ENCODE measurements at places on chromosomes 3 and 15. TPM values are rescaled to one million over a fixed set of nuclear protein-coding genes. Genes with fewer than 3 reads are reported as not detected.

PLA2G4E gene
- total RNA-seq = not detected

FBXO40 gene
- total RNA-seq = 2.0 TPM

ATP13A4 gene
- total RNA-seq = 47.8 TPM

ALPK3 gene
- 4.7 TPM for total RNA-seq

PDCD10 gene
- 37.4 TPM for total RNA-seq

FMN1 gene
- total RNA-seq = 58.1 TPM

MME gene
- total RNA-seq = 2.2 TPM

ZFYVE19 gene
- total RNA-seq = 35.3 TPM

PRTG gene
- total RNA-seq = 0.99 TPM

GREM1 gene
- total RNA-seq = 13.0 TPM

THSD4 gene
- total RNA-seq = 11.5 TPM

CTDSPL2 gene
- 33.6 TPM for total RNA-seq

GPR62 gene
- 8.2 TPM for total RNA-seq

FBLN2 gene
- 9.8 TPM for total RNA-seq

PSMD2 gene
- total RNA-seq = 205 TPM

ITIH4 gene
- total RNA-seq = 18.8 TPM
